ENCODE measurements at places on chromosomes 12 and 14. TPM values are rescaled to one million over a fixed set of nuclear protein-coding genes. Genes with fewer than 3 reads are reported as not detected.

The COL2A1 gene
- 0.19 TPM for polyA plus RNA-seq

The OR6C75 gene
- polyA plus RNA-seq = not detected

The E2F7 gene
- not detected for polyA plus RNA-seq

The KRT75 gene
- not detected for polyA plus RNA-seq

The FLVCR2 gene
- 12.6 TPM for polyA plus RNA-seq

Data from small intestine (tissue), 16 donors.